A549 (cell line): ENCODE measurements at places on chromosomes 4 and X. TPM values are rescaled to one million over a fixed set of nuclear protein-coding genes. Genes with fewer than 3 reads are reported as not detected.

DNA sequence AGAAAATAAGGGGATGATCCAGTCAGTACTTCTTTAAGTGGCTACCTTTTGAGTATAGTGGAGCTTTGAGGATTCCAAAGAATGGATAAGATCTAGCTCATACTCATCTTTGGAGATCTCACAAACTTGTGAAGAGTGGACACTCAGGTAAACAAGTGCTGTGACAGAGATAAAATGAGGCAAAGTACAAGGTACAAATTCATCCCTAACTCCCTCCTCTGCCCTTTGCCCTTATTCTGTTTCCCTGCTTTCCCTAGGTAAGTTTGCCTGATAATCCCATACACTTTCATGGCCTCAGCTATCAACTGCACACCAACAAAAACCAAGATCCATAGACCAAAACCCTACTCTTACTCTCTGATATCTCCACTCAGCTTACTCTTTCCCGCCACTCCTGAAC lies 16.4 kb upstream of the CPEB2 start:
- no peak for DNase-seq

DNA sequence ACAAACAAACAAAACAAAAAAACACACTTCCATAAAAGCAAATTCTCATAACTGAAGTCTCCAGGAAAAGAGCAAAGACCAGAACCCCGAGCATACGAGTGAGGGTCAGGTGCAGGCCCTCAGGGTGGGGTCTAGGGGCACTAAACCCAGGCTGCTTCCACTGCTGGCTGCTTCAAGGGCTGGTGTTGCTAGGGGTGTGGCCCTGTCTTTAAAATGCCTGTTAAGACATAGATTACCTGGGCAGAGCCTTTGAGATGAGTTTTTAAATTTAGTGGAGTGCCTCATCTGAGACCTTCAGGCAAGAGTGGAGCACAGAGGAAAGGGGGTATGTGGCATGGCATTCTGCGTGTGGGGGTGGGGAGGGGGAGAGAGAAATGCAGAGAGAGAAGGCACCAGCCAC lies 87.0 kb downstream of the FHDC1 start:
- DNase-seq, result no peak

GRCh38 chr4:91325495-91325894 lies 978.3 kb upstream of the GRID2 start:
- no peak for DNase-seq

DNA sequence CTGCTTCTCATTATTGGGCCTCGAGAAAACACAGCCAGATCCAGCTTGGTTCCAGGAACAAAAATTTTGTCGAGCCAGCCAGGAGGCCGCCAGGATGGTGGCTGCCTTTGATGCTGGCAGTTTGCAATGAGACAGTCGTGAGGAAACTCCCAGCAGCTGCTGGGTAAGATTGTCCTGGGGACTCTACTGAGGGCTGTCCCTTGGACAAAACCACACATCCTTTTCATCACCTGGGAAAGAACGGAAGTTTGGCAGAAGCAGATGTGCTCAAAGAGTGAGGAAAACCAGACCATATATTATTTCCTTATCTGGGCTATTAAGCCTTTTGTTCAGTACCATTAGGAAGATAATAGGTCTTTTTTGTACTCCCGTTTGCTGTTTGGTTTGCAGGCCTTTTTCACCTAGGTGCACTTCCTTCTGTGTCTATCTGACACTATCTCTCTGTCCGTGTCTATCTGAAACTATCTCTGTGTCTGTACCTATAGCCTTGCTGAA lies 13.4 kb upstream of the PAPSS1 start:
- no peak for DNase-seq

- DNase-seq, result no peak
Observed at GRCh38 chr4:188053302-188053701, 56.1 kb downstream of the TRIML2 start.

DNA sequence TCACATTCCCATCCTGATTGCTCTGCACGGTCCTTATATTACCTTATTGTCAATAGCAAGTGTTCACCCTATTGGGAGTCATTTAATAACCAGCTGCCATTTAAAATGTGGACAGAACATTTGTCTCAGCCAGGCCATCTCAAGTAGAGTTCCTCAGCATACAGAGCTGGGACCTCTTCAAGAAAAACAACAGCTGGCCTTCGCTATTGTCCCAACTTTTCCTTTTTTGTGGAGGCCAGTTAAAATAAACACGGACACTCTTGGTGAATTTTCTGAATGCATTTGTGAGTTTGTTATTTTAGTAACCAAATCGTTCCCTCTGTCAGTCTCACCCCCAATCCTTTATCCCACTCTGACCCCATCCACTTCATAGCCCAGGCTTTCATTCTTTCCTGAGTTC lies 395.3 kb upstream of the PITX2 start:
- no peak for DNase-seq

Gene TREX2
- 0.94 to 1.2 TPM (median 0.99 TPM) in 3 replicates for polyA plus RNA-seq
